Fibroblast of skin of left biceps (primary cell): ENCODE measurements at places on chromosomes 3 and 15.

GRCh38 chr3:127218454-127218922, 25.6 kb downstream of the PRR23E start:
- no peak for DNase-seq

GRCh38 chr3:7368597-7368996, 507.7 kb downstream of the GRM7 start:
- DNase-seq: no peak

DNA sequence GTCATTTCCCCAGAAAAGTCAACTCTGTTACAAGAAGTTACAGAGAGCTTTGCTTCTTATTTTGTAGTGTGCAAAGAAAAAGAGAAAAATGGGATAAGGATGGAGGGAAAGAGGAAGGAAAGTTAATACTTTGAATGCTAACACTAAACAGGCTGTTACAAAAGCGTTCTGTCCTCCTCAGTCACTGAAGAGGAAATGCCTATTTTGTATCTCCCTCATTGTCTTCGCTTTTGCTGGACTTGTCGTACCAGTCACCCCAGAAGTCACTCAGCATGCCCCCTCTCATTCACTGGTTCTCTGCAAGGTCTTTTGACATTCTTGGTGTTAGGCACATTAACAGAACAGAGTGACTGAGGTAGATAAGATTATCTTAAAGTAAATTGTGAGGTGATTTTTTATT, 129.6 kb downstream of the ALCAM start:
- no peak for DNase-seq

GRCh38 chr3:194967151-194968117, 281.8 kb downstream of the FAM43A start:
- DNase-seq: no peak

GRCh38 chr3:195550723-195551122, 7.6 kb upstream of the PPP1R2 start:
- DNase-seq: no peak

DNA sequence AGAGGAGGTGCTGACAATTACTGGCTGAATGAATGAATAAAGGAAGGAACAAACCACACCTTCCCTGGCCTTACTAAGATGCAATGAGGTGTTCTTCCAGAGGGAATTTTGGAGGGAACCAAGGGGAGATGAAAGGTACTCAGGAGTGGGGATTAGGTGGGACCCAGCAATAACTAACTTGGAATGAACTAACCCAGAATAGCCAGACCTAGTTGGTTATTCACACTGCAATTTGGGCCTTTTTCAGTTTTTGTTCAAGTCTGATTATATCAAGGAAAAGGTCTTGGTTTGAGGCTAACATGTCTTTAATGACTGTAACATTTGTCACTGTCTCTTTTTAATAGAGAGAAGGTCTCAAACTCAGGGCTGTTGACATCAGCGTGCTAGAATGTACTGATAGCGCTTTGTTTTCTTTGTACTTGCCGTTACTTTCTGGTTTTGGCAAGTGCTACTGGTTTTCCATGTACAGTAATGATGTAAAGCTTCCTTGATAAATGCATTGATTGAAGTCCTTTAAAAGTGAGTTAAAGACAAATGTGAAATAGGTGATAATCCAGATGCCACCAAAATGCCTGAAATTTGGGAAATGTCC, 3.2 kb upstream of the PLXND1 start:
- no peak for DNase-seq

DNA sequence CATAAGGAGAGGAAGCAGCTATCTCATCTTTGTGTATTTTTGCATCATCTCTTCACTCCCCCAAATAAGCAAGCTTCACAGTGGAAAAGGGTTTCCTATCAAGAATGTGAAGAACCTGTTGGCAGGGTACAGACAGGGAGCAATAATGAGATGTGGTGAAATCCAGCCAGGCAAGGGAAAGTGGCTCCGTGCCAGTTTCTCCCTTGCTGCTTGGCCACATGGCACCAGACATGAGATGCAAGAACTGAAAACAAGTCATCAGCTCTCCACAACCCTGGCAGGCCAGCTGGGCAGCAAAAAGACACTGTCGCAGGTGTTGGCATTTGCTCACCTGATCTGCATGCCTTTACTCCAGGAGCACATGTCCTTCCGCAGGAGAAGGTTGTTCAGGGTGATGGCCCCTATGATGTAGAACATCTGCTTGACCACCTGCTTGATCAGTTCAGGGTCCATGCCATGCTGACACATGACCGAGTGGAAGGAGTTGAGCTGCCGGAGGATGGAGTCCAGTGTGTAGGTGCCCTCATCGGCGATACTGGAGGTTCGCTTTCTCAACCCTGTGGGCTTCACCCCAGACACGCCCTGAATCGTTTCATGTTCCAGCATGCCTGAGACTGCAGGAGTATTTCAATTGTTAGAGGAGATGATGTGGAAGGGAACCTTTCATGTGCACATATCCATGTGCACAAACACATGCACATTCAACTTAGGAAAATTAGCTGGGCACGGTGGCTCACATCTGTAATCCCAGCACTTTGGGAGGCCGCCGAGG, 23.3 kb upstream of the MYO5C start:
- no peak for DNase-seq

DNA sequence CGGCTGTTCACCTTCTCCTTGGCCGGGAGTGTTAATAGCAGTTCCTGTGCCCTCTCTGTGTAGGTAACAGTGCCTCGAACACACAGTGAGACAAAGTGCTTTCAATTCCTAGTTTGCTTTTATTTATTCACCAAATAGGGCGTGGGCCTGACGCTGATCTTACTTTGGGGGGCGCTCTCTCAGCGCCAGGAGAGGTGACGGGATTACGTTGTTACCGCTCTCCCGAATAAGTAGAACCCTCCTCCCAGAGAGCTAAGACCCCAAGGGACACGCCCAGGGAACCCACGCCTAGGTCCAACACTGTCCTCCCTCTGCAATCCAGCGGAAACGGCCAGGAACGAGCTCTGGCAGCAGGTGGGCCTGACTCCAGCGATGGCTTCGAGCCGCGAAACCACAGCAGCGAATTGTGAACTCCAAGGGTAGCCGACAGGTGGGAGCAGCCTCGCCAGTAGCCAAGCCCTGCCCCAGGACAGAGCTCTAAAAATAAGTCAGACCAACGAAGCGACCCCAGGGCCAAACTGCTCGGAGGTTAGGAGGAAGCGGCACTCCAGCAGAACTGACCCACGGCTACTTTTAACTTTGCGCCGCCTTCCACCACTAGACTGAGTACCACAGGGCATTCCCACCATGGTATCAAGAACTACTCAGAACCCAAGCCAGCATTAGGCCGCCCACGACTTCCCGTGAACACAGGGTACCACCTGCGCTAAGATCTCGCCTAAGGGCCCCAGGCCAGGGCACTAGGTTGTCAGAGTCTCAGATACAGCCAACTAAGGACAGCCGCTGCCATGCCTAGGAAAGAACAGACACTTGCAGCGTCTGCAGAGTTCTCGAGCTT, 1.6 kb upstream of the SIN3A start:
- DNase-seq: no peak

- DNase-seq: peak; percentile 66
Observed at GRCh38 chr15:41940441-41940857, 31.9 kb downstream of the EHD4 start.

DNA sequence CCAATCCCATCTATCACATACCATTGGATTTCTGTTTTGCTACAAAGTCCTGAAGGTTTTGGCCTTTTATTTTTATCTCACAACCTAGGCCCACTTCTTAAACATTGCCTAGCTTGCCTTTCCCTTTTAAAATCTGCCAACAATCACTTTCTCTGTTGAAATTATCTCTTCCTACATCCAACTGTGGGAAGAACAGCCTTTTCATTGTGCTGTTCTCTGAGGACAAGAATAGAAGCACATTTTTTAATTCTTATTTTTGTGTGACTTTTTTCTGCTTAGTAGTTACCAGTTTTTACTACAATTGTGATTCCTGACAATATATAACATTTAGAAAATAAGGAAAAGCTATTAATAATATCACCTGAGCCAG, 159.2 kb downstream of the CNTN6 start:
- DNase-seq: no peak

DNA sequence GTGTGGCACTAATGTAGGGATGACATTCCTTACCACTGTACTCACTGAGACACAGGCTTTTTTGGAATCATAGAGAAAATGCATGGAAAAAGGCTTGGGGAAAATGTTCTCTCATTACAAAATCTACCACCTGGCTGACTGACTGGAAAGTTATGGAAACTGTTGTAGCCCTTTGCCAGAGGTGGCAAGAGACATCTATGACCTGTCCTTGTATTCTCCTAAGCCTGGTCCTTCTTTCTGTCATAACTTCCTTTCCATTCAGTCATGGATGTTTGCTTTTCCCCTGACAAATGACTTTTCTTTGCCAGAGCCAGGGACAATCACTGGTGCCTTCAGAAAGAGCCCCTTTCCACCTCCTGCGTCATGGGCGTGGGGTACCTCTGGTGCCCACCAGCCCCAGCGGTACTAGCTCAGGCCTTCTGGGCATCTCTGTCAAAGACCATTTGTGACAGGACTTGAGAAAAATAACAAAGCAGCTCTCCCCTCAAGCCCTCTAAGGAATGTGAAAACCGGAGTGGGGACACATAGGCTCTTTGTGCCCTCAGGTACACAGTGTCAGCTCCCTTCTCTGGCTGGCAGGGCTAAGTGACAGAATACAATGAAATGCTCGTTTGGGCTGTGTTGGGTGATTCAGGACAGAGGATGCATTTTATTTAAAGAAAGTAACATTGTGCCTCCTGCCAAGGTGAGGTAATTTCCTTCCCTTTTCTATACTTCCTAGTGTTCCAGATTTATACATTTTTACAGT, 381.1 kb upstream of the RASGRP1 start:
- DNase-seq: no peak

DNA sequence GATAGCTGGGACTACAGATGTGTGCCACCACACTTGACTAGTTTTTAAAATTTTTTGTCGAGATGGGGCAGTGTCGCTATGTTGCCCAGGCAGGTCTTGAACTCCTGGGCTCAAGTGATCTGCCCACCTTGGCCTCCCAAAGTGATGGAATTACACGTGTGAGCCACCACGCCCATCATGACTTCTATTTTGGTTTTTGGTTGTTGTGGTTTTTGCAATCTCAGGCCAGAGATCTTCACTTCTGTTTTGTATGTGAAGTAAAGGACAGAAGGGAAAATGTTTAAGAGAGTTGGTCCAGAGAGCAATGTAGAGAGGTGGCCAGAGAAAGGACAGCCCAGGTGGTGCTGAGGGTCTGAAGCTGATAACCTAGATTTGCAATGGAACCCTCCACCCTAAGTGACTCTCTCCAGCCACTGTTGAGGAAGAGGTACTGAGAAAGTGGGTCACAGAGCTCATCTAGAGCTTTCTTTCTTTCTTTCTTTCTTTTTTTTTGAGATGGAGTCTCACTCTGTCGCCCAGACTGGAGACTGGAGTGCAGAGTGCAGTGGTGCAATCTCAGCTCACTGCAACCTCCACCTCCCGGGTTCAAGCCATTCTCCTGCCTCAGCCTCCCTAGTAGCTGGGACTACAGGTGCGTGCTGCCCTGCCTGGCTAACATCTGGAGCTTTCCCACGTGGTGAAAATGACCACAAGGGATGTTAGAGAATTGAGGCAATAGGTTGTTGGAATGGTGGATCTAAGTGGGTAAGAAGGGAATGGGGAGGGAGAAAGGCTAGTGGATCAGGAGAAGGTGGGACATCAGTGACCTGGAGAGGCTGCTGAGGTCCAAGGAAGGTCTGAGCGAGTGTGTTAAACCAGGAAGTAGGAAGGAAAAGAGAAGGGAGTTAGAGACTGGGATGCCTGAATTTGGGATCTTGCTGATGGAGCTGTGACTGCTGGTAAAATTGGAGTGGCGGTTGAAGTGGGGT, 22.4 kb upstream of the SEMA4B start:
- no peak for DNase-seq

- DNase-seq: no peak
Observed at GRCh38 chr15:52002351-52002750, 16.7 kb upstream of the MAPK6 start.

DNA sequence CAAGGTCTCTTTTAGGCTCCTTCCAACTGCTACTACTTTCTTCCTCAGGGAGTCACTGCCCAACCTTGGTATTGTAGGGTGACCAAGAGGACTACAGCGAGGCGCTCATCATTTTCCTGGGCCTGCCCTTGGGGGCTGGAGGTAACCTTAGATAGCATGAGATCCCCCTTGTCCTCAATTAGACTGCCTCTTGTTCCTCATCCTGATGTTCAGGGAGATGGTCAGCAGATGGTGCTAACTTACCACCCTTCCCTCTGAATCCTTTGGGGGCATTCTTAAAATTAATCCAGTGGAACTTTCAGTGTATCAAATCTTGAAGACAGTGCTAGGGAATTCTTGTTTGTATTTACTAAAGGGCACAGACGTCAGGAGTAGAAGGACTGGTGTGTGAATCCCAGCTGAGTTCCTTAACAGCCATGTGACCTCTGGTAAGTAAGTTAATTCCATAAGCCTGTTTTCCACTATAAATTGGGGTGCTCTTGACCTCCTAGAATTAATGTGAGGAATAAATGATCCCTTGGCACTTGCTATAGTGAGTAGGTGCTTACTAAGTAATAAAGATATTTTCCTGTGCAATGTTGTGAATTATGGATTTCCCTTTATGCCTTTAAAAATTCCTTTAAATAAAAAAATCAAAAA, 4.1 kb upstream of the CLPX start:
- DNase-seq: peak; percentile 21

GRCh38 chr3:38588995-38589937, 60.2 kb downstream of the SCN5A start:
- DNase-seq: no peak

DNA sequence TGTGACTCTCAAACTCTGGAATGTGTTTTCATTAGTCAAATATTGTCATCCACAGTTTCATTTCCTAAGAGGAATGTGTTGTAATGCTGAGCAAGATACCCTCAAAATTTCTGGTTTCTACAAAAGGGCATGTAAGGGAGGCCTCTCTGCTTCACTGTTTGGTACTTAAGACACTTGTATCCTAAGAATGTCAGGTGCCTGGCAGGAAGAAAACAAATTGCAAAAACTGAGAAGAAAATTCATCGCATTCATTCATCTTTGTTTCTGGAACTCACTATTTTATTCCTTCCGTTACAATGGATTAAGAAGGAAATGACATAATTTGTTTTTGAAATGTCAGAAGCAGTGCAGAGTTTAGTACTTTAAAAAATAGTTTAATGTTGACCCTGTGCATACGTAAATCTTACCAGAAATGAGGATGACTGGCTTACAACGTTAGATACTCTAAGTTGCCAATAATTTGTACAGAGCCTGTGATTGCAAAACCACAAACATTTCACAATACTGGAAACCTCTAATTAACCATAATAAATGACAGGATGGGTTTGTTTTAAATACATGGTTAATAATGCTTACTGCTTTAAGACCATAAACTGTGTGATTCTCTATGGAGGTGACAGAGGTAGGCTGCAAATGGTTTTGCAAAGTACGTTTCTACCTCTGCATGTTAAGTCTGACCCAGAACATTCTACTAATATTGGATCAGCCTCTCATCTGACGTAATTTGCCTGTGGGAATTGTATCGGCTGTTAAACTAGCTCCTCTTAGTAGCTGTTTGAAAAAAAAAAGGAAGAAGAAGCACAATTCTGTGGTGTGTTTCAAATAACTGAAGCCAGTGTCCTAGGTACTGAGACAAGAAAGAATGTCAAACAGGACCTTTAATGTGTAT, 477.8 kb downstream of the RBMS3 start:
- DNase-seq: peak; percentile 76

- DNase-seq: no peak
Observed at GRCh38 chr15:69996321-69997160, 101.2 kb downstream of the TLE3 start.
